Esophagus muscularis mucosa (tissue), 4 donors: ENCODE measurements at places on chromosomes 6 and 20. TPM values are rescaled to one million over a fixed set of nuclear protein-coding genes. Genes with fewer than 3 reads are reported as not detected.

DNA sequence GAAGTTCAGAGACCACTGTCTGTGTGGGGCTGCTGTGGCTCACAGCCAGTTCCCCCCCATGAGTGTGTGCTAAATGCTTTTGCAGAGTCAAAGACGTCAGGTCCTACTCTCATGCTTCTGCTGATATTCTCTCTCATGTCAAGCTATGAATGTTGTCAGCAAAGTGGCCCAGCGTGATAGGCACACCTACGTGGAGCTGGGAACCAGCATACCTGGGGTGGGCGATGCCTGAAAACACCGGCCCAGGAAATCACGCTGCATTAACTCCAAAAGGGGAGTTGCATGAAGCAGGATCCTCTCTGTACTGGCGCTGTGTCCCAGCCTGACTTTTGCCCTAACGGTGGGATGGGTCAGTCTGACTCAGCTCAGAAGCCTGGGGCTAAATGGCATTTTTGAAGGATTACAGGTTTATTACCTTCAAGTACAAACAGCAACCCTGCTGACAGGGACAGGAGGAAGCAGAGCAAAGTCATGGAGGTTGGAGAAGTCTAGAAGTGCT, 9.0 kb upstream of the MRPS10 start:
- H3K27me3 ChIP-seq, result no peaks in the 10 kb centered on the region
- H3K4me1 ChIP-seq, result no peaks in the 10 kb centered on the region
- no peak for DNase-seq
- no peaks in the 10 kb centered on the region for H3K36me3 ChIP-seq
- H3K4me3 ChIP-seq, result no peak overlapping the region

The DAAM2 gene
- total RNA-seq, result 382 TPM

DNA sequence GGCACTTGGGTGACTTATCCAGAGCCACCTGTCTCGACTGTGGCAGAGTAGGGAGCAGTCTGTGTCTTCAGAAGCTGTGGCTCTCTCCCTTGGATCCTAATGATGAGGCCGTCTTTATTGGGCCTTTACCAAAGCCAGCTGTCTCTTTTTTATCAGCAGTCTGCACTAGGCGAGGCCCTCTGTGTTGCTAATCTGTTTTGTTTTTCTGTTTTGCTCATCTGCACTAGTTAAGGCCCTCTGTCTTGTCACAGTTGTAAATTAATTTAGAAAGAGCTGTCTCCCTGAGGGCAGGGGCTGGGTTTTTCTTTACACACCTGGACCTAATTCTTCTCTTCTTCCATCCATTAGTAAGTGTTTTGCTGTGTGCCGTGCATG, 45.0 kb downstream of the CDS2 start:
- peak overlapping the region; percentile 73 for H3K27ac ChIP-seq
- DNase-seq, result no peak
- H3K27me3 ChIP-seq, result no peaks in the 10 kb centered on the region
- peaks cover 71% of the 10 kb centered on the region for H3K4me1 ChIP-seq

GRCh38 chr6:16168121-16168520, 39.2 kb downstream of the MYLIP start:
- no peaks in the 10 kb centered on the region for H3K36me3 ChIP-seq
- DNase-seq, result no peak

- H3K4me3 ChIP-seq, result no peak overlapping the region
- no peaks in the 10 kb centered on the region for H3K27me3 ChIP-seq
- DNase-seq, result no peak
- no peaks in the 10 kb centered on the region for H3K4me1 ChIP-seq
- H3K36me3 ChIP-seq, result no peaks in the 10 kb centered on the region
Measured at GRCh38 chr6:52834481-52834880, 6.1 kb downstream of the GSTA5 start.

- H3K4me3 ChIP-seq, result no peak overlapping the region
- H3K27me3 ChIP-seq, result peaks cover 44% of the 10 kb centered on the region
- no peaks in the 10 kb centered on the region for H3K4me1 ChIP-seq
- DNase-seq, result peak; percentile 88
- no peak overlapping the region for H3K27ac ChIP-seq
- H3K36me3 ChIP-seq, result no peaks in the 10 kb centered on the region
Measured at GRCh38 chr20:21048841-21049273, 57.3 kb downstream of the LINC00237 start.

GRCh38 chr6:14092838-14093789, 24.5 kb upstream of the CD83 start:
- no peaks in the 10 kb centered on the region for H3K36me3 ChIP-seq
- H3K4me1 ChIP-seq, result no peaks in the 10 kb centered on the region
- DNase-seq, result no peak
- H3K27me3 ChIP-seq, result no peaks in the 10 kb centered on the region
- no peak overlapping the region for H3K4me3 ChIP-seq

- H3K36me3 ChIP-seq, result no peaks in the 10 kb centered on the region
- H3K27me3 ChIP-seq, result no peaks in the 10 kb centered on the region
- H3K4me3 ChIP-seq, result no peak overlapping the region
- no peak overlapping the region for H3K27ac ChIP-seq
Measured at GRCh38 chr6:37850260-37850659, 30.7 kb downstream of the ZFAND3 start.

DNA sequence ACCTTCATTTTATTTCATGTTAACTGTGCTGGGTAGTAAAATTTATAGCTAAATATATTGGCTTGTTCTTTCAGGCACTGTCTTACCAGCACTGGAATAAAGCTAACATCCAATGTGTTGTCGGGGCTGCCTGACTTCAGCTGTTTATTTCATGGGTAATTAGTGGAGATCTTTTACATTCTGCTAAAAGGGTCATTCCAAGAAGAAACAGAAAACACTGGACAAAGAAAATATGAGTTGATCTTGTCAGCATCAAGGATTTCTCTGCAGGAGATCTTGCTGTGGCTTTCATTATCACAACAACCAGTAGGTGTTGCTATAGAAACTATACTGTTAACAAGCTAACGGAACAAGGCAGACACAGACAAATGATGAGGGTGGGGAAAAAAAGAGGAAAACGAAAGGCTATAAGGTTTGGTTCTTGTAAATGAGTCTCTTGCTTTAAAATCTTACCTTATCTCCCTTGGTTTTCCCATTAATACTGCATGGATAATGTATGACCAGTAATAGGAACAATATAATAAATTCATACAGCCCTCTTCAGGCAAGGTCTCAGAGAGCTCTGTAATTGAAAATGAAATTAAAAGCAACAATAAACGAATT, 206.8 kb downstream of the SIM1 start:
- no peaks in the 10 kb centered on the region for H3K4me1 ChIP-seq
- no peak overlapping the region for H3K4me3 ChIP-seq
- H3K36me3 ChIP-seq, result no peaks in the 10 kb centered on the region
- no peak for DNase-seq

DNA sequence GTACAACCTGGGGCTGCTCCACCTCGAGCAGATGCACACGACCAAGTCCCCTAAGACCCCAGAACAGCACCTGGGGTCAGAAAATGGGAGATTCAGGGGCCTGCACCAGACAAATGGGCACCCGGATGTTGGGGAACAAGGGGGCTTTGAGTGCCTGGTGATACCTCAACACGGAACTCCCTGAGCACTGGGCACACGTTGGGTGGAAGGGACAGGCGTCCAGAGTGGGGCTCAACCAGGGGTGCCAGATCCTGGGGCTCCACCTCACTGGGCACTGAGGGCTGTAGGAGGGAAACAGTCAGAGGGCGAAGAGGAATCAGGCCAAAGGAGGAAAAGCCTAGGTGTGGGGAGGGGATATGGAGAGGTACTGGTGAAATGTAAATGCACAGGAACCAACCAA, 33.5 kb upstream of the SPAG4 start:
- H3K4me1 ChIP-seq, result no peaks in the 10 kb centered on the region
- H3K27ac ChIP-seq, result no peak overlapping the region
- H3K4me3 ChIP-seq, result no peak overlapping the region
- H3K27me3 ChIP-seq, result no peaks in the 10 kb centered on the region
- no peaks in the 10 kb centered on the region for H3K36me3 ChIP-seq

GRCh38 chr6:136201732-136202131, 48.4 kb downstream of the MTFR2 start:
- H3K4me3 ChIP-seq, result no peak overlapping the region
- no peaks in the 10 kb centered on the region for H3K4me1 ChIP-seq
- no peak overlapping the region for H3K27ac ChIP-seq
- H3K36me3 ChIP-seq, result no peaks in the 10 kb centered on the region
- H3K27me3 ChIP-seq, result no peaks in the 10 kb centered on the region

DNA sequence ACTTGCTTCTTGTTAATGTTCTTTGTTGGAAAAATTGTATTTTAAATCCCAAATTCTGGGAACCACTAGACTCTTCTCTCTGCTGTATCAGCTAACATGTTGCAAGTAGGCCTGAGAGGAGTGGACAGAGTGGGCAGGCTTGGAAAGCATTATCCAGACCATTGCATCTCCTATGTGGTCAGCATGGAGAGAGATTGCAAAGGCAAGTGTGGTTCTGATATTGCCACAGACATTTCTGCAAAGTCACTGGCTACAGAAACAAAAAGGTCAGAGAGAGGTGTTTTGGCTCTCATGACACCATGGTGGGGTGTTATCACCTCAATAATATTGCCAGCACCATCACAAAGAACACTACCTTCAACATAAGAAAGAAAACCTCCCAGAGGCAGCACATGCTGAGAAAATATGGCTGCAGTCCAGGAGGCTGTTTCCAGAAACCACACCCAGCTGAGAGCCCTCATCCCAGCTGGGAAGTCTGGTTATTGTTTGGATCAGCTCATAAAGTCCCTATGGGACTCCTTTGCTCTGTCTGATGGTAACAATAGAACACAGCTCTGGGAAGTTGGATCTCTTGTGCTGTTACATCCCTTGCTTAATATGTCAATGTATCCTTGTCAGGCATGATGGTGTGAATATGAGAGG, 78.2 kb upstream of the TBX18 start:
- no peaks in the 10 kb centered on the region for H3K27me3 ChIP-seq
- H3K4me3 ChIP-seq, result no peak overlapping the region
- no peaks in the 10 kb centered on the region for H3K36me3 ChIP-seq
- no peaks in the 10 kb centered on the region for H3K4me1 ChIP-seq
- H3K27ac ChIP-seq, result no peak overlapping the region
- DNase-seq, result no peak

- no peaks in the 10 kb centered on the region for H3K27me3 ChIP-seq
- DNase-seq, result no peak
- no peak overlapping the region for H3K4me3 ChIP-seq
- H3K36me3 ChIP-seq, result peaks cover 41% of the 10 kb centered on the region
- peaks cover 21% of the 10 kb centered on the region for H3K4me1 ChIP-seq
Measured at GRCh38 chr20:45368221-45368980, 5.4 kb downstream of the SYS1 start.

DNA sequence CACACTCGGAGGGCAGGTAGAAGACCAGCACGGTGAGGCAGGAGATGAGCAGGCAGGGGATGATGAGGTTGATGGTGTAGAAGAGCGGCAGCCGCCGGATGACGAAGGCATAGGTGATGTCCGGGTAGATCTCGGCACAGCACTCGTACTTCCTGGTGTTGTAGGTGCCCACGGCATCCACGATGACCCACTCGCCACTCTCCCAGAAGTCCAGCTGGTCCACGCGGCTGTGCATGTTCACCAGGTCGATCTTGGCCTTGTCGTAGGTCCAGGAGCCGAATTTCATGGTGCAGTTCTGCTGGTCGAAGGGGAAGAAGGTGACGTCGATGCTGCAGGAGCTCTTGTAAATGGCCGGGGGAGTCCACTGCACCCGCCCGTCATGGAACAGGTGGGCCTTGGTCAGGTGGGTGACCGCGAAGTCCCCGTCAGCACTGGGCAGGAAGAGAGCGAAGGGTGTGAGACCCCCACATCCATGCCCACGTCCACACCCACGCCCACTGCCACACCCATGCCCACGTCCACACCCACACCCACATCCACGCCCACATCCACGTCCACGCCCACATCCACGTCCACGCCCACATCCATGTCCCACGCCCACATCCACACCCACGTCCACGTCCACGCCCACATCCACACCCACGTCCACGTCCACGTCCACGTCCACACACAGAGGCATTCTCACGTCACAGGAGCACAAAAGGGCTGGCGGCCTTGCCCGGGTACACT, 10.4 kb downstream of the CHRNA4 start:
- H3K27me3 ChIP-seq, result no peaks in the 10 kb centered on the region
- no peak overlapping the region for H3K4me3 ChIP-seq
- no peaks in the 10 kb centered on the region for H3K36me3 ChIP-seq
- H3K4me1 ChIP-seq, result peaks cover 22% of the 10 kb centered on the region

GRCh38 chr20:58982406-58983114, 1.5 kb downstream of the NELFCD start:
- peak overlapping the region; percentile 97 for H3K4me3 ChIP-seq
- no peaks in the 10 kb centered on the region for H3K27me3 ChIP-seq
- DNase-seq, result no peak
- H3K4me1 ChIP-seq, result peaks cover 45% of the 10 kb centered on the region
- peaks cover 11% of the 10 kb centered on the region for H3K36me3 ChIP-seq
- H3K27ac ChIP-seq, result no peak overlapping the region

GRCh38 chr6:110547266-110547964, 71.0 kb upstream of the SLC22A16 start:
- H3K4me3 ChIP-seq, result no peak overlapping the region
- no peaks in the 10 kb centered on the region for H3K4me1 ChIP-seq
- H3K36me3 ChIP-seq, result no peaks in the 10 kb centered on the region
- H3K27ac ChIP-seq, result no peak overlapping the region
- H3K27me3 ChIP-seq, result no peaks in the 10 kb centered on the region
- DNase-seq, result no peak

The FOXQ1 gene
- 3.2 TPM for total RNA-seq

DNA sequence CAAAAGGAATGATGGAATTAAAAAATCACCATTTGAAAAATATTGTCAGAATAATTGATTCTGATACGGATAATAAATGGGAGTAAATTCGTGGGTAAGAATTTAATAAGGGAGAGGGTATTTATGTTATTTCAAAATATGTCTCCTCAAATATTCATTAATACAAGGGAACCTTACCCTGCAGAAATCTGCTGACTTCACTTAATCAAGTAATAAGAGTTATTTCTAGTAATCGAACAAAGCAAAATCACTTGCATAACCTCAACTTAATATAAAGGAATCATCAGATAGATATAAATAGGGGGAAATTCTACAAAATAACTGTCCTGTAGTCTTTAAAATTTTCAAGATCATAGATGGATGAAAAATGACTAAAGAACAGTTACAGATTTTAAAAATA, 1164.7 kb upstream of the GJE1 start:
- no peak overlapping the region for H3K27ac ChIP-seq
- H3K27me3 ChIP-seq, result no peaks in the 10 kb centered on the region
- H3K4me3 ChIP-seq, result no peak overlapping the region

The MAS1 gene
- total RNA-seq, result not detected

- H3K27me3 ChIP-seq, result no peaks in the 10 kb centered on the region
- H3K27ac ChIP-seq, result no peak overlapping the region
- peaks cover 16% of the 10 kb centered on the region for H3K36me3 ChIP-seq
Measured at GRCh38 chr6:12110523-12111362, 98.6 kb downstream of the HIVEP1 start.

DNA sequence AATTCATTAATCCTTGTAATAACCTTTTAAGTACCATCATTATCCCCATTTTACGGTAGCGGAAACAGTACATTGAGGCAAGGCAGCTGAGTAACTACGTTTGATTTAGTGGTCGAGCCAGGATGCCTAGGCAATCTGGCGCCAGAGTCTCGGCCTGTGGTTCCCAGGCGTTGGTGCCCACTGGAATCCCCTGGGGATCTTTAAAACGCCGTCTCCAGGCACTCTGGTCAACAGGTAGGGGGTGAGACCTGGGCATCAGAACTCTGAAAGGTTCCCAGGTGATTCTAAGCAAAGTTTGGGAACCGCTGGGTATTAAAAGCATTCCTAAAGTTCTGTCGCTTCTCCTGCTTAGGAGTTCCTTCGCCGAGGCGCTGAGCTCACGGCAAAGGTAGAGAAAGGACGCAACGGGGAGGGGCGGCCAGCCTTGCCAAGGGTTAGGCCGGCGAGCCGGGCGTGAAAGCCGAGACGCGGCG, 939 bp downstream of the DTNBP1 start:
- peaks cover 18% of the 10 kb centered on the region for H3K4me1 ChIP-seq
- DNase-seq, result no peak
- H3K27me3 ChIP-seq, result no peaks in the 10 kb centered on the region
- H3K36me3 ChIP-seq, result no peaks in the 10 kb centered on the region
- peak overlapping the region; percentile 82 for H3K27ac ChIP-seq
- H3K4me3 ChIP-seq, result peak overlapping the region; percentile 71

The GTSF1L gene
- not detected for total RNA-seq
